Suprapubic skin (tissue), 4 donors: ENCODE measurements at places on chromosomes 5 and 9. TPM values are rescaled to one million over a fixed set of nuclear protein-coding genes. Genes with fewer than 3 reads are reported as not detected.

Gene FAM81B
- not detected for total RNA-seq

GRCh38 chr5:113063927-113064326, 87.3 kb downstream of the DCP2 start:
- H3K36me3 ChIP-seq = peaks cover 59% of the 10 kb centered on the region
- no peak for DNase-seq
- peaks cover 10% of the 10 kb centered on the region for H3K4me1 ChIP-seq
- no peaks in the 10 kb centered on the region for H3K27me3 ChIP-seq
- no peak overlapping the region for H3K4me3 ChIP-seq

DNA sequence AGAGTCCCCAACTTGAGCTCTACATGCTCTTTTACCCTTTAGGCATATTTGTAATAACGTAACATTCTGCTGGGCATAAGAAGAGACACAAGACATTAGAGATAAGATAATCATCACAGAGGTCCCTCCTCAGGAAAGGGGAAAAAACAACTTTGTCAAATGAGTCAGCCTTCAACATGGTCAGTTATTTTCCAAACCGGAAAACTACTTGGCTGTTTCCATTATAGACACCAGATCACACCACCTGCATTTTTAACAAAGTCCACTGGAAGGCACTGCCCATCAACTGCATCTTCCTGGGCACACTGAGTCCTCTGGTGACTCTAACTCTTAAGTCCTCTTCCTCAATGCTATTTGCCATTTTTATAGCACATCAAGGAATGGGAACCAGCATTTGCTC, 221.8 kb downstream of the FAM114A2 start:
- no peaks in the 10 kb centered on the region for H3K27me3 ChIP-seq
- no peak overlapping the region for H3K4me3 ChIP-seq
- no peaks in the 10 kb centered on the region for H3K36me3 ChIP-seq
- no peak overlapping the region for H3K27ac ChIP-seq
- DNase-seq = no peak
- no peaks in the 10 kb centered on the region for H3K4me1 ChIP-seq

DNA sequence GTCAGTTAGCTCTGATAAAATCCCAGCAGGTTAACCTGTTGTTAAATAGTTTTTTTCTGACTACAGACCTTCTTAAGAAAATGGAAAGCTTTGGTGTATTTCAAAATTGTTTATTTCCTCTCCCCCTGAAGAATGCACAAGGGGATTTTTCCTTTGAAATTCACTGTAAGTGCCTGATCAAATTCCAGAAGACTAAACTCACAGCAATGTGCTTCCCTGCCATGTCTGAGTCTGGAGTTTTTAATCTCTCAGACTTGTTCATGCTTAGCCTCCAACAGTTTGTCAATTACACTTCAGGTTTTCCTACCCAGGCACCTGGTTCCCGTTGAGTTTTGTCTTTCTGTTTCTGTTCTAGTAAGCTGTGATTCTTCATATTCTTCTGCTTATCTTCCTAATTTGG, 961.6 kb upstream of the CDH18 start:
- no peak for DNase-seq
- H3K27ac ChIP-seq = no peak overlapping the region
- H3K27me3 ChIP-seq = no peaks in the 10 kb centered on the region
- no peaks in the 10 kb centered on the region for H3K36me3 ChIP-seq
- no peaks in the 10 kb centered on the region for H3K4me1 ChIP-seq

Gene PPP3R2
- not detected for total RNA-seq

GRCh38 chr5:99102073-99102697, 173.4 kb upstream of the CHD1 start:
- H3K4me3 ChIP-seq = no peak overlapping the region
- no peaks in the 10 kb centered on the region for H3K4me1 ChIP-seq
- DNase-seq = no peak
- no peaks in the 10 kb centered on the region for H3K27me3 ChIP-seq
- no peaks in the 10 kb centered on the region for H3K36me3 ChIP-seq

- no peaks in the 10 kb centered on the region for H3K27me3 ChIP-seq
- no peak for DNase-seq
- no peaks in the 10 kb centered on the region for H3K4me1 ChIP-seq
- peaks cover 97% of the 10 kb centered on the region for H3K36me3 ChIP-seq
- no peak overlapping the region for H3K27ac ChIP-seq
Measured at GRCh38 chr5:72222521-72222920, 97.5 kb downstream of the MRPS27 start.

Gene ZNF883
- 0.31 TPM for total RNA-seq

GRCh38 chr5:68149189-68149588, 66.4 kb upstream of the PIK3R1 start:
- no peak overlapping the region for H3K4me3 ChIP-seq
- no peak for DNase-seq
- no peaks in the 10 kb centered on the region for H3K4me1 ChIP-seq
- H3K36me3 ChIP-seq = no peaks in the 10 kb centered on the region
- H3K27me3 ChIP-seq = no peaks in the 10 kb centered on the region

DNA sequence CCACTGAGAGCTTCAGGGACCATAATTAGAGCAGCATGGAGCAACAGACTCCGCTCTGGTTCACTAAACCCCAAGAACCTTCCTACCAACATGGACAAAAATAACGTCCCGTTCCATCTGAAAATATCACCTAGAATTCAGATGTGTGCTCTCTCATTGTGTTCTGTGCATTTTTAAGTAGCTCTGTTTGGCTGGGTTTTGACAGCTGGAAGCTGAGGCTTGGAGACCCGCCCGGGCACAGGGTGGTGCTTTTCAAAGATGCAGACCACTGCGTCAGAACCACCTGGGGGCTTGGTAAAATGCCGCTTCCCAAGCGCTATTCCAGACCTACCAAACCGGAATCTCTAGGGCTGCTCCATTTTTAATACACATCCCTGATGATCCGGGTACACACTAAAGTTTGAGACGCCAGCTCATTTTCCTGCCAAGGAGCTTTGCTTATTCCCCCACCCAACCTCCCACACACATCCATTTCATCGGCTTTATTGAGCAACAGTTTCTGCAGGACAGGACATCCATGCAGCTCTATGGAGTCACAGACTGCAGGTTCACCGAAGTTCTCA, 104.8 kb downstream of the GABBR2 start:
- peaks cover 17% of the 10 kb centered on the region for H3K4me1 ChIP-seq
- no peaks in the 10 kb centered on the region for H3K36me3 ChIP-seq
- no peaks in the 10 kb centered on the region for H3K27me3 ChIP-seq
- no peak overlapping the region for H3K4me3 ChIP-seq

Gene SCAI
- 7.3 TPM for total RNA-seq

DNA sequence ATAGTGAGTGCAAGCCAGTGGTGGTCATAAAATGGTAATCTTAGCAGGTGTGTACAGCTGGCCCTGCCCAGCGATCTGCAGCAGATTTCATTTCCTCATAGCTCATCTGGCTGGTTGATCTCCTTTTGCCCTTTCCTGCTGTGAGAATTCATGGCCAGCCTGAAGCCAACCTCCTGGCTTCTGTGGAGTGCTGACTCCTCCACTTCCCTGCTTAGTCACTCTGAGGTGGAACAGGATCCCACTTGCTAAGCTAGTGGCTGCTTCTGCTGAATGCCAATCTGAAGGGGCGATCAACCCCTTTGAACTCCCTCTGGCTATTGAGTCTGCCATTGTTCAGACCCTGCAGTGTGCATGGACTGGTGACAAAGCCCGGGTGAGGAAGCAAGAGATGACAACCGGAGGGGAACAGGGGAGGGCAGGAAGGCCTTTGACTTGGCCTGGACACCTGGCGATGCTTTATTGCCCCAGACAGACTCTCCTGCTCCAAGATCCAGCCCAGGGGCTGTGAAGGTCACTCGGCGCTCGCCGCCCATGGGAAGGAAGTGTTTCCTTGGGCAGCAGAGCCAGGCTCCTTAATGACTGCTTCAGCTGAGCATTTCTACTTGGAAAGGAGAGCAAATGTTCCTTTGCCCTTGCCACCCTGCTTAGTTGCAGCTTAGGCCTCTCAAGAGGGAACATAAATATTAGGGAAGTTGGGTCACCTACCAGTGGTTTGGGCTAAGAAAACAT, 341.1 kb downstream of the ZSWIM6 start:
- no peak overlapping the region for H3K27ac ChIP-seq
- H3K27me3 ChIP-seq = no peaks in the 10 kb centered on the region
- peaks cover 8% of the 10 kb centered on the region for H3K4me1 ChIP-seq
- no peaks in the 10 kb centered on the region for H3K36me3 ChIP-seq

Gene MEIKIN
- total RNA-seq = not detected

DNA sequence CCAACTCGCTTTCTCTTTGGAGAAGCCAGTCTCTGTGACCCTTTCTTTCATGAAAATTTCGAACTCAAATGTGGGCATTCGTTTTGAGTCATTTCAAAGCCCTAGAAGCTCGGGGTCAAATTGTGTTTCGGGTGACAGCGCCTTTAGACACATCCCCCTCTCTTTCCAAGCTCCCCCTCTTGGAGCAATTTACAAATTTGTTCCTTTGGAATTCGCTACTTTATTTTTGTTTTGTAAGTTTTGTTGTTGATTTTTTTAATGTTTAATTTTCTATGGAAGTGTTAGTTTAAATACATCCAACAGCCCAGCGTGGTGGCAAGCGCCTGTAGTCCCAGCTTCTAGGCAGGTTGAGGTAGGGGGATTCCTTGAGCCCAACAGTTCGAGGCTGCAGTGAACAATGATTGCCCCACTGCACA, 4.6 kb upstream of the BARX1 start:
- H3K27ac ChIP-seq = no peak overlapping the region
- H3K4me3 ChIP-seq = no peak overlapping the region
- no peaks in the 10 kb centered on the region for H3K36me3 ChIP-seq
- H3K27me3 ChIP-seq = peaks cover 71% of the 10 kb centered on the region
- no peak for DNase-seq
